ENCODE measurements at places on chromosomes 16 and 17.

DNA sequence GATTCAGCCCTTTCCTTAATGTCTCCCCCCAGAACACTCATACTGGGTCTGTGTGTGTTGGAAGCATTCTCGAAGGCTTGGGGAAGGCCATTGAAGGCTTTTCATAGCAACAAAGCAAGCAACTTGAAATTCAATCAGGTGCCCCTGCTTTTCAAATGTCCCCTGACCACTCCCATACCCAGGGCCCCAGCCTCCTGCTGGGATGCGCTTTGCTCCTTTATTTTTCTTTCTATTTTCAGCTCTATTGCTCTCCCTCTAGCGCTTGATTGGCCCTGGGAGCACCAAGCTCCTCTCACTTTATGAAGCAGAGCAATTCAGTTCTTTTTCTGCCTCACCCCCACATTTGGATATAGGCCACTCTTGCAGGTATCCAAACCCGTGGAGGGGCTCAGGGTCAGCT, 92.0 kb downstream of the WSCD1 start:
- DNase-seq = no peak

- no peak for DNase-seq
Measured at GRCh38 chr17:3812771-3813170, 11.8 kb upstream of the ITGAE start.

GRCh38 chr16:90078579-90078895, 1.4 kb upstream of the PRDM7 start:
- no peak for DNase-seq

- DNase-seq = no peak
Measured at GRCh38 chr16:68375801-68376536, 65.2 kb downstream of the PRMT7 start.

- no peak for DNase-seq
Measured at GRCh38 chr17:62891659-62892058, 74.4 kb upstream of the TANC2 start.

Measured in Panc1 (cell line).